ENCODE measurements at places on chromosomes 1 and 21.

DNA sequence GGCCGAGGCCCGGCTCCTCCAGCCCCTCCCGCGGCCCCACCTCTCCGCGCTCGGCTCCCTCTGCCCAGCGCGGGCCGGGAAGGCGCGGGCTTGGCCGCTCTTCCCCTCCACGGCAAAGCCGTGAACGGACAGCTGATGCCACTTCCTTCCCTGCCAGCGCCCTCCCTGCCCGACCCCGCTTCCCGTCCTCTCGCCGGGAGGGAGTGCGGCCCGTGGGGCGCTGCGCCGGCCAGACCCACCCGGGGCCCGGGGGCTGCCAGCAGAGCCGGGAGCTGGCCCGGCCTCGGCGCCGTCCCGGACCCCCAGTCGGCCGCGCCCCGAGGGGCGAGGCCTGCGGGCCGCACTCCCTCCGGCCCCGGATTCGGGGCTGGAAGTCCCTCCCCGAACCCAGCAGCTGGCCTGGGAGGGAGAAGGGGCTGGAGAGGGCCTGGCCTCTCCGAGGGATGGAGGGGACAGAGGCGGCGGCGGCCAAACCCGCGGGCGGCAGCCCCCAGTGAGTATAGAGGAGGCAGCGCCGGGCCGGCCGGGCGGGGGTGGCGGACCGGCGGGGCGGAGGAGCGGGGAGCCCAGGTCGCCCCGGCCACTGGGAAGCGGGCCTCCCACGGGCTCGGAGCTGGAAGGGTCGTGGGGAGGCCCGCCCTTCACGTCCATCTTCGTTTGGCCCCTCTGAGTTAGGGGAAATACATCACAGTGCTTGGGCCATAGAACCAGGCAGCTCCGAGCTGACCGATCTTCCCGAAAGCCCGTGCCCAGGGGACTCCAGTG, at the start of gene KIAA1614:
Gene KIAA1614, plus strand, starts transcription at position 97 of the 765 bp plus-strand sequence. Its CDS starts 347 bp downstream, at position 444.
- DNase-seq = peak; percentile 91

- DNase-seq = no peak
Observed at GRCh38 chr21:38903690-38904139, 98.0 kb downstream of the ETS2 start.

DNA sequence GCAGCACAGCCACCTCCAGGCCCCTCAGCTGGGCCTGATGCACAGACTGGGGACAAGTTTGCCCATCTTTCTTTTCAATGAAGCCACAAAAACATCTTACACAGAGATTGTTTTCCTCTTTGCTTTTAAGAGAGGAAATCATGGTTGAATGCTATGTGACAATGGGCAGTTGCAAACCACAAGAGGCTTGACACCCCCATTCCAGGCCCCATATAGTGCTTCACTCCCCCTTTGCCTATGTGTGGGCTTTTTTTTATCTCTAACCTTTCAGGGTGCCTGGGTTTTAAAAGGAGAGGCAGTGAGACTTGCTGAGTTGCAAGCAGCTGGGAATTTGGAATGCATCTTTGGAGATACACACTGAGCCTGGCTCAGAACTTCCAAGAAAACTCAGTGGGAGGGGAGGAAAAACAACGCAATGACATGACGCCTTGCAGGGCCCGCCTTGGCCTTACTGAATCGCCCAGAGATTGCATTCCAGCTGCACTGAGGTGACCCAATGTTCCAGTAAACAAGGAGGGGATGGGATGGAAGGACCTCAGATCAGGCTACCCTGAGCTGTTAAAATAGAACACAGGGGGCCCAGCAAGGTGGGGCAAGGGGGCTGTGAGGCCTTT, 145.2 kb upstream of the ZNF648 start:
- peak; percentile 27 for DNase-seq

DNA sequence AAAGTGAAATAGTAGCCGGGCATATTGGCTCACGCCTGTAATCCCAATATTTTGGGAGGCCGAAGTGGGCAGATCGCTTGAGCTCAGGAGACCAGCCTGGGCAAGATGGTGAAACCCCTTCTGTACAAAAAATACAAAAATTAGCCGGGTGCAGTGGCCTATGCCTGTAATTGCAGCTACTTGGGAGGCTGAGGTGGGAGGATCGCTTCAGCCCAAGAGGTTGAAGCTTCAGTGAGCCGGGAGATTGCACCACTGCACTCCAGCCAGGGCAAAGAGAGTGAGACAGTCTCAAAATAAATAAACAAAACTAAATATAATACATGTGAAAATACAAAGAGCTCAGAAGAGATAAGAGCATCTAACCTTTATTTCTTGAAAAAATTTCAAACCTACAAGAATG, 2.3 kb upstream of the MSTO1 start:
- DNase-seq = no peak

GRCh38 chr1:59926381-59927123, at the start of gene CYP2J2:
Gene CYP2J2 (minus strand): TSS chr1:59926773. CDS start chr1:59926746, 27 bp downstream.
- peak; percentile 80 for DNase-seq

DNA sequence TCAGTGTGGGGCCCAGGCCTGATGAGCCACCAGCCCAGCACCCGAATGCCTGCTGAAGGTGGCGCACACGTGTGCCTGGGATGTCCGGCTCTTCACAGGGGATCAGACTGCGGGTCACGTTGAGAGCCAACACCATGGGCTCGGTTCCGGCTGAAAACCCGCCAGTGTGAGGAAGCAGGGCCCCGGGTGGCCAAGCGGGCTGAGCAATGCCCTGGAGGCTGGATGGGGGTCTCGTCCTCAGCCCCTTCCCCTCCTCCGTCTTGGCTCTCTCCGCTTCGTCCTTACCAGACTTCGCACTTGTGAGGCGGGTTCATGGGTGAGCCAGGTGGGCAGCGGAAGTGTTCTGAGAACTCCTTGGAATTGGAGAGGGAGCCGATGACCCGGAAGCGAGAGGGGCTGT, 43.0 kb upstream of the EIF4G3 start:
- no peak for DNase-seq

GRCh38 chr1:209648931-209649776, 3.1 kb downstream of the LAMB3 start:
- peak; percentile 61 for DNase-seq

GRCh38 chr1:92730476-92730875, 54.4 kb downstream of the EVI5 start:
- DNase-seq = no peak

DNA sequence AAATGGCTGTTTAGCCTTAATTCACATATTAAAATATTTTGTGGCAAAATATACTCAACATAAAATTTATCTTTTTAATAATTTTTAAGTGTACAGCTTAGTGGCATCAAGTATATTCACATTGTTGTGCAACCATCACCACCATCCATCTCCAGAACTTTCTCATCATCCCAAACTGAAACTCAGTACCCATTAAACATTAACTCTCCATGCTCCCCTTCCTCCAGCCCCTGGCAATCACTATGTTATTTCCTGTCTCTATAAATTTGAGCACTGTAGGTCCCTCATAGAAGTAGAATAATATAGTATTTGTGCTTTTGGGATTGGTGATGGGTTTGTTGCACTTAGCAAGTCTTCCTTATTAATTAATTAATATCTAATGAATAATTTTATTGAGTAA, 29.4 kb downstream of the CCN1 start:
- no peak for DNase-seq

- DNase-seq = peak; percentile 73
Observed at GRCh38 chr1:229557913-229558414, 543 bp downstream of the ABCB10 start.

DNA sequence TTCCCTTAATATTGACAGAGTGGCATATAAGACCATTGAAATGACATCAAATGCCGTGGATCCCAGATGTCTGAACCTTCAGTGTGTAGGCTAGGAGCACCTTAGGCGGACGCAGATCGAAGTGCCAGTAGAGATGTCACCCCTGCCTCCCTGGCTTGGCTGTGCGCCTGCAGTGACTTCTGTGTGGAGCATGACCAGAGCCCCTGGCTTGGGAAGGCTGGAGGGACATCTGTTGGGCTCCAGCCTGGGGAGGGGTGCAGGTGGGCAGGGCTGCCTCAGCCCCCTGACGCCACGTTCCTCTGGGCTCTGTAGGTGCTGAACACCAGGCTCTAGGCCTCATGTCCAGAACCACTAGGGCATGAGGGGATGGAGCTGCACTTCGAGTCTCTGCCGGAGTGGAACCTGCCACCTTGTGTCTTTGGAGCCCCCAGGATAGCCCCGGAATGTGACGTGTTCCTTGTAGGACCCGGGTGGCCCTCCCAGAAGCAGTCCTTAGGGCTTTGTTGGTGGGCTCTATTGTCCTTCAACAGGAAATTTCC, 103.8 kb downstream of the ADARB1 start:
- no peak for DNase-seq

DNA sequence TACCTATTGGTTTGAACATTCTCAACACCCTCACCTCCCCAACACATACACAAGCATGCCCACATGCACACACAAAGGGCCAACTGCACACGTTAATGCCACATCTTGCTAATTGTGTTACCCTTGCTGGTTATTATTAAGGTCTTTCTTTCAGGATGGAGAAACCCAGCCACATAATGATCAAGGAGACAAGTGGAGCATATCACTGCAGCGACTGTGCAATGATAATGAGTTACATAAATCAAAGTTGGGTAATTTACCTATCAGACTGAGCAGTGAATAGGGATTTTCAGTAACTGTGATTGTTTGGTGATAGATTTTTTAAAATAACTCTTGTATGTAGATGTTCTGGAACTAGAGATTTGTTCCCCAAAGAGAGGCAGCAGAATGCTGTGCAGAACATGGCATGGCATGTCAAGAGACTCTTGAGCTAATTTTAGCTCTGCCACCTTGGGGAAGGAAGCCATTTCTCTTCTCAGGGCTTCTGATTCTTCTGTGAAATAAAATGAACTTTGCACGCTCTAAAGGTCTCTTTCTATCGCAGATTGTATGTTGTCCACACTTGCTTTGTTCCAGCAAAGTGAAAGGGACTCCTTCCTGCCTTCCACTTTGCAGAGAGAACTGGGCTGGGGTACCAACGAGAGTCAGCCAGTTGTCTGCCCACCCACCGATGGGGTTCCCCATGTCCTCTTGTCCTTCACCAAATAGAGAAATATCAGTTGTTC, 126.0 kb upstream of the CAMK1G start:
- DNase-seq = no peak

DNA sequence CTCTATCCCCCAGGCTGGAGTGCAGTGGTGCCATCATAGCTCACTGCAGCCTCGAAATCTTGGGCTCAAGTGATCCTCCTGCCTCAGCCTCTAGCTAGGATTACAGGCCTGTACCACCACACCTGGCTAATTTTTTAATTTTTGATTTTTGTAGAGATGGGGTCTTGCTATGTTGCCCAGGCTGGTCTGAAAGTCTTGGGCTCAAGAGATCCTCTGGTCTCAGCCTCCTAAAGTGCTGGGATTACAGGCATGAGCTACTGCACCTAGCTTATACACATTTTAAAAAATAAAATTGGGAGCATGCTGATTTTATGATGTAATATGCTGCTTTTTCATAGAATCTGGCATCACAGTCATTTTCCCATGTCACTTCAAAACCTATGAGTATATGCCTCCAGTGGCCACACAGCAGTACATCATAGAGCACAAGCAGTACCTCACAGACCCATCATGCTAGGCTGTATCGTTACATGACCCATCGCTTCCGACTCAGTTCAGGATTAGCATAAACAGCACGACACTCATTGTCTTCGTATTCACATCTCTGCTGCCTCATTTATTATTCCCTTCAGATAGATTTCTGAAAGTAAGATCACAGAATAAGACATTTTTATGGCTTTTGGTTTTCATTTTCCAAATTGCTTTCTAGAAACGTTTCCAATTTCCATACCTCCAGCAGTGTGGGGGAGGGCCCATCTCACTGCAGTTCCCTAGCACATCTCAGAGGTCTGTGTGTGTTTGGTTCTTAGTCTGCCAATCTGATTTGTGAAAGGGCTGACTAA, 35.9 kb upstream of the CCSAP start:
- no peak for DNase-seq

GRCh38 chr21:37622755-37623154, 256.2 kb downstream of the DYRK1A start:
- DNase-seq = no peak

DNA sequence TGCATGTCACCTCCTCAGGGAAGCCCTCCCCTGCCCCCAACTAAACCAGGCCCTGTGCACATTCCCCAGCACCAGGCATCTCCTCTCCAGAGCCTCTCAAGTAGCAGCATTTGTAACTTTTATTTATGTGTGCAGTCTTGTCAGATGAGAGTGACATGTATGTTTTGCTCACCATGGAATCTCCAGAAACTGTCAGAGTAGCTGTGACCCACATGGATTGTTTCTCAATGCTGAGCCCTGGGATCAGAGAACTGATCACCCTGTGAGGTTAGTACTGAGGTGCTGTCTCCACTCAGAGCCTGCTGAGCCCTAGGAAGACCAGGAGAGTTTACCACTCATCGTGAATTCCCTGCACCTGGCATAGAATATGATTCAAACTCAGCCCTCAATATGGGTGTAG, 190.9 kb upstream of the EDN2 start:
- DNase-seq = no peak

- peak; percentile 79 for DNase-seq
Observed at GRCh38 chr1:11736746-11737639, 1.1 kb downstream of the AGTRAP start.

DNA sequence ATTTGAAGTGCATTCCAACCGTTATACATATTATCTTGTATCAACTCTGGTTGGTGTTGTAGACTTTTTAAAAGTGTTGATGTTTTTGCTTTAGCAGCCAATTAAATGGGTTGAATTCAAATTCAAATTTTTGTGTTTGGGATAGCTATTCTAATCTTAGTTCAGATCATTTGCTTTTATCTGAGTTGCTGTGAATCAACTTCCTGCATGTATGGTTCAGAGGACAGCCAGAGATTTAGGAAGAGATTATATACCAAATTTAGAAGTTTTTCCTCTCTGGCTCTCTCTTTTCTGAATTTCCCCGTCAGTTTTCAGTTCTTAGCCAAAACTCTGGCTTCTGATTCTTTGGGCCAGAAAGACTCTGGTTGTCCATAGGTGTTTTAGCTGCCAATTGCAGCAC, 415.5 kb downstream of the NUF2 start:
- DNase-seq = no peak

- DNase-seq = no peak
Observed at GRCh38 chr1:165942062-165942461, 114.6 kb downstream of the UCK2 start.

DNA sequence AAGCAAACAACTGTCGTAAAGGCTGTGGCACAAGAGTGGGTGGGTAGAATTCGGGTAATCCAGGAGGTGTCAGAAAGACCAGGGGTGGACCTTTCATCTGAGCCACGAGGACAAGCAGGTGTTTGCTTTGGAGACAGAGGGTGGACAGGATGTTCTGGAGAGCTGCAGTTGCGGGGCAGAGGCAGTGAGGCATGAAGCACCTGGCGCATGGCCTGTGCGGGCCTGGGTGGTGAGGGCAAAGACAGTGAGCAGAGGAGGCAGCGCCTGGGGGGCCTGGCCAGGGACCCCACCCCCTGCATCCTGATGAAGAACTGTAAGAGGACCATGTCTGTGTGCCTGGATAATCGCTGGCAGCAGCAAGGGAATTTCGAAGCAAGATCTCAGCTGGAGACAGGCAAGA, 24.9 kb downstream of the KIF26B start:
- no peak for DNase-seq

GRCh38 chr21:45034556-45035476, 39.6 kb upstream of the ADARB1 start:
- no peak for DNase-seq
